ELF-1 (cell line): ENCODE measurements at places on chromosomes 11 and 22.

- DNase-seq, result peak; percentile 27
Measured at GRCh38 chr11:111357150-111358037, 21.7 kb downstream of the POU2AF1 start.

GRCh38 chr11:112522536-112522935 lies 261.9 kb upstream of the PLET1 start:
- no peak for DNase-seq

GRCh38 chr11:16338393-16338792 lies 18.0 kb downstream of the SOX6 start:
- DNase-seq, result no peak

DNA sequence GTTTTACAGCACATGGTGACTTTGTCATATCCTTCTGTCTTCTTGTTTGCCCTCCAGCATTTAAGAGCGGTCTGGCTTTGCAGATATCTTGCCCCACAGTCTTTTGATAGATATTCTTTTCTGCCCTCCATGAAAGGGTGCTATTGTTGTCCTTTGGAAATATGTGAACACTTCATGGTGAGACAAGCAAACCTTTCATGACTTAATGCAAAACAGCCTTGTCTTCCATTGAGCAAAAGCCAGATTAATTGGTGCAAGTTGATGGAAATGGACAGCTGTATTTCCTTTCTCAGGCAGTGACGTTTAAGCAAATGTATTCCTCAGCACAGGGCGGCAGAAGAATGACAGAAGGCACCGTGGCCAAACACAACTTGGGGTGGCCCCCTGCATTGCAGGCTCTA lies 4.4 kb downstream of the DCPS start:
- DNase-seq, result no peak

DNA sequence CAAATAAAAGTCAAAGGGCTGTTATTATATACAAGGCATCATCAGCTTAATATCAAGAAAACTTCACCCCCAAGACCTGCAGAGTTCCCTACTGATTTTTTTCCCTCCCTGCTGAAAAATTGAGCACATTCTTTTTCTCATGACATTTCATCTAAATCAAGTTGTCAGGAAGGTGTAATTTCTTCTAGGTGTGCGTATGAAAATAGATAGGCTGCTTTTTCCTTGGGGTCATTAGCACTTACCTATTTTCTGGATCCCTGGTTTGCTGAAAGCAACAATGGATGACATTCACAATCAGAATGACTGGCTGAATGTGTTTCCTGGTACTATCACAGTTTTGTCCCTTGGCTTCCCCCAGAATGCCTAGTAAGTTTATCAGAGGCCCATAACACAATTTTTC lies 225.0 kb upstream of the KIRREL3 start:
- no peak for DNase-seq

GRCh38 chr22:44962741-44963454 lies 46.9 kb downstream of the PHF21B start:
- no peak for DNase-seq

DNA sequence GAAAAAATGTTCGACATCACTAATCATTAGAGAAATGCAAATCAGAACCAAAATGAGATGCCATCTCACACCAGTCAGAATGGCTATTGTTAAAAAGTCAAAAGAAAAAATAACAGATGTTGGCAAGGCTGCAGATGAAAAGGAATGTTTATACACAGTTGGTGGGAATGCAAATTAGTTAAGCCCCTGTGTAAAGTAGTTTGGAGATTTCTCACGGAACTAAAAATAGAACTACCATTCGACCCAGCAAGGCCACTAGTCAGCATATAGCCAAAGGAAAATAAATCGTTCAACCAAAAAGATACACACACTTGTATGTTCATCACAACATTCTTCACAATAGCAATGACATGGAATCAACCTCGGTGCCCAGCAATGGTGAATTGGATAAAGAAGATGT lies 503.2 kb downstream of the OPCML start:
- DNase-seq, result no peak

- peak; percentile 63 for DNase-seq
Measured at GRCh38 chr22:39309881-39310714, 9.3 kb downstream of the RPL3 start.

DNA sequence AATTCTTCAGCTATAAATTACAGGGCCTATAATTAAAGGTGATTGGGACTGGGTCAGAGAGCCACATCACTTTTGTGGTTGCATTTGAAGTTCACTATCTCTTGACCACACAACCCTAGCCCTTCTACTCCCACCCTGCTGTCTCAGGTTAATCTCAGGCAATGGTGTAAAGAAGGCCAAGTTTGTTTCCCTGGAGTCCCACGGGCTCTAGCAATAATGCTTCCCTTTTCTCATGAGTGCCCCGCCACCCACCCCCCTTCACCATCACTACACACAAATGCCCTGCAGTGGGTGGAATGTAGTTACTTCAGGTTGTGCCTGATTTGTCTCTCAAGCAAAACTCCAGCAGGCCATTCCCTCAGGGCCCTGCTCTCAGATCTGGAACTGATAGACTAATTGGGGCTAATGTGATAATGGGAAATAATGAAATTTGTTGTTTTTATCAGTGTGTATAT lies 1.8 kb upstream of the EHF start:
- DNase-seq, result peak; percentile 66
